ENCODE measurements at places on chromosomes 12 and 14.
A peak's percentile ranks its signal among the peaks of the same experiment; 100 is the strongest.

DNA sequence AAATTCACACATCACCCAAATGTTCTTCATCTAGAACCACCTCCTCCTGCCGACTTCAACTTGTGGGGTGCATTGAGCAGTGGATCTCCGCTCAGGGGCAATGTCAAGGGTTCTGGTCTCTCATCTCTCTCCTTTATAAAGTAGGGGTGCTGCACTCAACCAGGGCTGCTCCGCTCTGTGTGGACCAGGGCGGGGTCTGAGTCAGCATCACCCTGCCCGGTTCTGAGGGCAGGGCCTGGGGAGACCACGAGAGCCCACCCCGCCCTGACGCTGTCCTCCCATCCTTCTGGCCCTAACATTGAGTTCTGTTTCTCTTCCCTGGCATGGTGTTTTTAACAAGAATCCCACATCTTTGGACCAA, 311.6 kb upstream of the DIO3 start:
- no peak for DNase-seq

- no peak for DNase-seq
Measured at GRCh38 chr12:110718222-110718908, 24.3 kb downstream of the PPP1CC start.

DNA sequence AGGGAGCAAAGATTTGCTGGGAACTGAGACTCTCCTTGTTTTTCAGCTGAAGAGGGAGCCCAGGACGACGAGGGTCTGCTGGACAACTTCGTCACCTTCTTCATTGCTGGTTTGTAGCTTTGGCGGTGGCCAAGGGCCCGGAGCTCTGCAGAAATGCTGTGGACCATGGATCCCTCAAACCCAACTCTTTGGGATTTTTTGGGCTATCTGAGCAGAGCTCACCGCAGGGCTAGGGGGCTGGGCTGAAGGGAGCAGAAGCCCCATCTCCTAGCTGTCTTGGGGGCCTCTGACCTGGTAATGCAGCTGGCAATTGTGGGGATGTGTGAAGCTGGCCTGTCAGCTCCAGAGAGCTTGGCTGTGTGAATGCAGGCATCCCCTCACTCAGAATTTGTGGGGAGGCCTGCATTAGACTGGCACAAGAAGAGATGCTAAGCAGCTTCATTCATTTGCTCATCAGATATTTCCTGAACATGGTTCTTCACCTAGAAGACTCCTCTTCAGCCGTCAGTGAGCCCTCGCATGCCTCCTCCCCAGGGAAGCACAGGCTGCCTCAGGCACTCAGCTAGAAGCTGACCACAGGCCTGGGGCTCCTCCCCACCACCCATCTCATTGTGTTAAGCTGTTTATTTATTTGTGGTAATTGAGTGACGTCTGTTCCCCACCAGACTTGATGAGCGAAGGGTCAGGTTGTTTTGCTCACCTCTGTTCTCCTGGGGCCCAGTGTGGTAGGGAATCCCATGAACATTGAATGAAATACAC, 32.2 kb downstream of the CYP46A1 start:
- DNase-seq, result no peak

GRCh38 chr12:84696908-84697540, 215.6 kb downstream of the SLC6A15 start:
- DNase-seq, result no peak

DNA sequence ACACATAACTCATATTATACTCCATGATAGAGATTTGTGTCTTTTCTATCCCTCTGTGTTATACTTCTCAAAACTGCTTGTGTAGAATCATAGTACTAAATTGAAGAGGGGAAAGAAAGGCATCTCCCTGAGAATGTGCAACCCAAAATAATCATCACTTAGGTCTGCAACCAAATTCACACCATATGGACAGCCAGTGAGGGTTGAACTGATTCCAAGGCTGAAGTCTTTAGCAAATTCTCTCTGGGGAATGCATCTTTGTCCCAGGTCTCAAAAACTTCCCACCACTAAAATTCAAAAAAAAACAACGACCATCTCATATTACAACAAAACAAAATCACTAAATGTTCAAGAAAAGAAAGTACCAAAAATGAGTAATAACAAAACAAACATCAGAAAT, 11.0 kb downstream of the ZFC3H1 start:
- no peak for DNase-seq

- no peak for DNase-seq
Measured at GRCh38 chr14:59215322-59215721, 26.9 kb downstream of the DAAM1 start.

- DNase-seq, result no peak
Measured at GRCh38 chr14:32244404-32244803, 41.3 kb upstream of the RNU6-8 start.

DNA sequence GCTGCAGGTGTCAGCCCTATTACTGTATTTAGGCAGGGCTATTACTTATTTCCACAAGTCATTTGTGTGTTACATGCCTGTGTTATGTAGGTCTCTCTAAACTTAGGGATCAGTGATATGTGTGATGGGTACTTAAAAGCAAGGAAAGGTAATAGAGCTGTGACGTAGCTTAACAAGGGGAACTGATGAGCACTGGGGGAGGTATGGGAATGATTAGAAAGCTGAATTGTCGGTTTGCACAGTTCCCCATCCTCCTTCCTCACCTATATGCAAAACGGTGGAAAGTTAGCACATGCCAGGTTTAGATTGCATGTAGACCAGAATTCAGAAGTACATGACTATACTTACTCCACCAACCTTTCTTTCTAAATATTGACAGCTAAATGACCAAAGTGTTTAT, 494.3 kb upstream of the GARIN6 start:
- no peak for DNase-seq

DNA sequence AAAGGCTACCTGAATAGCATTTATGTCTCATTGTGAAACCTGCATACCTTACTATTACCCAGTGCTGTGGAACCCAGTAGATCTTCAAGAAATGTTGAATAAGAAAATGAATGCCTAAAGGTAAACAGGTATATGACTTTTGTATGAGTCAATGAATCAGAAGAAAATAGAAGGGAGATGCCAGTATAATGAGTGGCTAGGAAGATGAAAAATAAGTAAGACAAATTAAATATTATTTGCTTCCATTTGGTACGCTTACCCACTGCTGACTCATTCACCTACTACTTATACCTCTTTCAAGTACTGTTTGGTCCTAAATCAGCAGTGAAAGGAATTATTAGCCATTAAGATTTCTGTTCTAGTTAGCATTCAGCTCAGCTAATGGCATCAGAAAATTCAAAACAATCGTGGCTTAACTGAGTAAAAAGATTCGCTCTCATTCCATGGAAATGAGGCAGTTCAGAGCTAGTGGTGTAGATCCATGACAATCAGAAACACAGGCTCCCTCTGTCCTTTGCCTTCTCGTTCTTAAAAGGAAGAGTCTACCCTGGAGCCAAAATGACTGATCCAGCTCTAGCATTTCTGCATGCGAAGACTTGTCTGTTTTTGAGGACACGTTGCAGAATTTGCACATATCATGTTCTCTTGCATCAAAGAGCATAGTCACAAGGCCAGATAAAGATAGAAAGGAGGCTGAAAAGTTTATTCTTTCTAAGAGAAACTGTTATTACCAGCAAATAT, 705.8 kb upstream of the USP15 start:
- DNase-seq, result no peak

- DNase-seq, result no peak
Measured at GRCh38 chr12:68414988-68415387, 82.8 kb upstream of the MDM1 start.

- no peak for DNase-seq
Measured at GRCh38 chr14:90375934-90376333, 20.9 kb upstream of the CALM1 start.

DNA sequence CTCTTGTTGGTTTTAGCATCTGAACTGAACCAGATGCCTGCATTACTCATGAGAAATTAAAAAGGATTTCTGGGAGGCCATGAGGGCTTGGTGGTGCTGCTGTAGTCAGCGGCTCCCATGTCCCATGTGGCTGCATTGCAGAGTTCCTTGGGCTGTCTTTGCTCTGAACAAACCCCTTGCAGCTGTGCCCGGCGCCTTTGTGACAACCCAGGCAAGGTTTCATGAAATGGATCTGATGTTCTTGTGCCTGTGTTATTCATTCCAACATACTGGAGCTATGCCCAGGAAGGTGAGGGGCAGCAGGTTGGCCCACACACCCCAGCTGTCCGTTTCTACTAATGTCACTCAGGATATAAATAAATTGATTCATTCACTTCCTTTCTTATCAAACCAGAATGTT, 40.8 kb downstream of the TGFB3 start:
- DNase-seq, result no peak

DNA sequence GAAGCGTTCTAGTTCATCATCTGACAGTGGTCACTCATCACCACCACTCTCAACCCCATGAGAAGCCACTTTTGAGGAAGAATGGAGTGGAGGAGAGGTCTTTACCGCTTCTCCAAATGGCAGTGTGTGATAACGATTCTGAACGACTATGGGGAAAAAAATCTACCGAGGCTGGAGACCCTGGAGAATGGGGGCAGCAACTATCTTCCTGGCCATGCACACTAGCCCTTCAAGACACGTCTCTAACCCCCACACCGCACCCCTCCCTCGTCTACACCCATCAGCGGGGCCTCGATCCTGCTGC, 365 bp downstream of the ING4 start:
- DNase-seq, result no peak

DNA sequence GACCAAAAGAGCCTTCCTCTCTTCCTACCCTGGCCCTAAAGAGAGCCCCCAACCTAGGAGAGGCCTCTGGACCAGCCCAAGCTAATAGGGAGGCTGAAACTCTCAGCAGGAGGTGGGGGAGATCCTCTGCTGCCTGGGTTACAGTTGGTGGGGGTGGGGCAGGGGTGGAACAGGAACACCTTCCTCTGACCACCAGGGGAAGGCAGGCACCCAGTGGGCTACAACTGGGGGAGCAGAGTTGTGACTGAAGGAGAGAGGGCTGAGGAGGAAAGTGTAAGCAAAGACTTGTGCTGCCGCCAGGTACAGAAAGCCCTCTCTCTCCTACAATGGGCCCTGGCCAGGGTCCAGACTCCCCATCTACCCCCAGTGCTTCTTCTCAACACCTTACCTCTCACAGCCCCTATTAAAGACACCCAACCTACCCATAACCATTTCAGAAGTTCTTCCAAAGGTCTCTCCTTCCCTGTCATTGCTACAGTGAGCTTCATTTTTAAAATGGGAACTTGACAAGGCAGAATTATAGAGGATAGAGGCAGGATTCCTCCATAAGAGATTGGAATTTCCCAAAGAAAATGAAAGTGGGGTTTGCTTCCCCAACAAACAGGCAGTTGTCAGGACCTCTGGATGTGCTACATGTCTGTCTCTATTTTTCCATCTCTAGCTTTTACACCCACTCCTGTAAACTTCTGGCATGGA, 1.4 kb downstream of the MYO1A start:
- DNase-seq, result no peak

- no peak for DNase-seq
Measured at GRCh38 chr14:92105073-92105892, 1.1 kb downstream of the ATXN3 start.

- DNase-seq, result no peak
Measured at GRCh38 chr12:128445415-128446127, 178.6 kb downstream of the TMEM132C start.

- no peak for DNase-seq
Measured at GRCh38 chr12:56337753-56338251, 882 bp upstream of the IL23A start.

DNA sequence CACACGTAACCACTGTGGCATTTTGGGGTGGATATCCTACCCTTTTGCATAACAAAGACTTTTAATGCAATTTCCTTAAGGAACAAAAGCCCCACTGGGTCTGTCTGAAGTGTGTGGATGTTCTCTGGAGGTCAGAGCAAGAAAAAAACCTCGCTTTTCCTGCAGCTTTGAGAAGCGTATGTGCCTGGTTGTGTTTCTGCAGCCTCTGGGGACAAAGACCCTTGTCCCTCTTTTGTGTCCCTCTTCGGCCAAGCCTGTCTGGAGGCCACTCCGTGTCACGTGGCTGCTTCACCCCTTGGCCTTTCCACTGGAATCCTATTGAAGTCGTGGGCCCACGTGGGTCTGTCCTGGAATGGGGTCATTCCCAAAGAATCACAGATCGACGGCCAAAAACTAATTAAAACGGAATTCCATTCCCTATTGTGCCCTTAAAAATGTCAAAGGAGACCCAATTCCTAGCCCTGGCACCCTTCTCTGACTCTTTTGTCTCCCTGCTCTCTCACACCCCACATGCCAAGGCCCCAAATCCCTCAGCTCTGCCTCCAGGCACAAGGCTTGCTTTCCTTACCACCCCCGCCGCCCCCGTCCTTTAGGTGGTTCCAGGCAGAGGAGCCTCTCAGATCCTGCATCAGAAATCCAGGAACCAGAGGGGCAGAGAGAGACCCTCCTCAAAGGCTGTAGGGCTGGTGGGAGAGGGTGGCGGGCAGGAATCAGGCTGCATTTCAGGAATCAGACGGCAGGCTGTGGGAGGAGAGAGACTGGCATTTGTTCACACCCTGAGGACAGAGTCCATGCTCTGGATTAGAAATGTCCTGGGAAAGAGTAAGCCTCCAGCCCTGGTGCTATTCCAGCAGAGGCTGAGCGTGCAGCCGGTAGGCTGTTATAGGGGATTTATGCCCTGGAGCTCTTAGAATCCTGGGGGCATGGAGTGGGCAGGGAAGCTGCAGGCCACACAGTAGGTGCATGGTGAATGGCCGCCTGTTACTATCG, 12.6 kb upstream of the CYP46A1 start:
- no peak for DNase-seq

- no peak for DNase-seq
Measured at GRCh38 chr12:9449181-9449580, 158.5 kb downstream of the KLRB1 start.

DNA sequence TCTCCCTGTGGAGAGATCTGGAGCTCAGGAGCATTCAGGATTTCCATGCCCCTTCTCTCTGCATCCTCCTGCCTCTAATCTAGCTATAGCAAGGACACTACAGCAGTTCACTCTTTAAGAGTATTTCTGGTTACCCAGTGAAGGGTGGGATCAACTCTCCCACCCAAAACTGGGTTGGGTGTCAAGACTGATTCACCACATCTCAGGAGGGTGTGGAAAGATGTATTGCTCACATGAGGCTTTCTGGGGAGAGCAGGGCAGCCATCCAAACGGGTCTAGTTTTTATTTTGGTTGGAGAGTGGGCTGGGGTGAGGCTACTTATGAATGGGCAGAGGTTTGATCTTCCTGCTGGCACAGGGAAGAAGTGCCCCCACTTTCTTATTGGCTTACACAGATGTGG, 18.6 kb downstream of the C12orf75 start:
- no peak for DNase-seq

- DNase-seq, result no peak
Measured at GRCh38 chr14:81157431-81157830, 63.3 kb downstream of the GTF2A1 start.

- DNase-seq, result no peak
Measured at GRCh38 chr14:29166507-29166906, 399.9 kb downstream of the FOXG1 start.

DNA sequence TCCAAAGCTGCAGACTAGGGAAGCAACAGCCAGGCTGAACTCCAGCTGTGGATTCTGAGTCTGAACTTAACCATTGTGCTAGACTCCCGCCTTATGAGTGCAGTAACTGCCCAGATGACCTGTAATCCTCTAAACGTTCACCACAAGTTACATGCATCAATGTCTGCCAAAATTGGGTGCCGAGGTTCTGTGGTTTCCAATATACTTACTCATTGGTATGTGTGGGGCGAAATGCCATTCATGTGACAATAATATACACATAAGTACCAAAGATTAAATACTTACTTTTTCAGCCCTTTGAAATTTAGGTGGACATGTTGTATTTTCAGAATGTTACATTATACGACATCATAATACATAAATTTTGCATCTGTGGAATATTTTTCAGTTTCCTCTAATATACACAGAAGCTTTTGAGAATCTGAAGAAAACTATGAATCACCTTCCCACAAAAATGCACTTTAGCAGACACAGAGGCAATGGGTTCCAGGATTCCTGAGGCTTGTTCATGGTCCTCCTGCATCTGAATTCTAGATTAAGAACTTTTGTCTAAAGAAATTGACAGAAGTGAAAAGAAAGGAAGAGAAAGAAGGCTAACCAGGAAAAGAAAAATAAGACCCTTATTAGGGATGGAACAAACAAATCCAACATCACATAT, 31.7 kb downstream of the GRIP1 start:
- peak; percentile 16 for DNase-seq

All from brain pericyte (primary cell).